ENCODE measurements at places on chromosomes 1 and 21.

- DNase-seq = no peak
Measured at GRCh38 chr1:184823080-184823479, 68.4 kb upstream of the EDEM3 start.

DNA sequence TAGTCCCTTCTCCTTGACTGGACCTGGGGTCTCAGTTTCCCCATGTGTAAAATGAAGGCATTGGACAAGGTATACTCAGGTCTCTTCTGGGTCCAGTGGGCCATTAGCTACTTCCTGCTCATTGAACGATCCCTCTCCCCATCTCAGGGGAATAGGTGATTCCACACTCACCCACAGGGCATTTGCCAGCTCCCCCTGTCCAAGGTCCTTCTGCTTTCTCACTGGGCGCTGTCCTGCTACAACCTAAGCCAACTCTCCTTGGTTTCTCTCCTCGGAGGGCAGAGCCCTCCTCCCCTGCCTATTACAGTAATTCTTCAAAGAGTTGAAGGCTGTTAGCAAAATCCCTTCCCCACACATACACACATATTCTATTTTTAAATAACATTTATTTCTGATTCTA lies 16.6 kb downstream of the DISP3 start:
- DNase-seq = no peak

- DNase-seq = no peak
Measured at GRCh38 chr1:27567971-27568299, 36.0 kb downstream of the AHDC1 start.

DNA sequence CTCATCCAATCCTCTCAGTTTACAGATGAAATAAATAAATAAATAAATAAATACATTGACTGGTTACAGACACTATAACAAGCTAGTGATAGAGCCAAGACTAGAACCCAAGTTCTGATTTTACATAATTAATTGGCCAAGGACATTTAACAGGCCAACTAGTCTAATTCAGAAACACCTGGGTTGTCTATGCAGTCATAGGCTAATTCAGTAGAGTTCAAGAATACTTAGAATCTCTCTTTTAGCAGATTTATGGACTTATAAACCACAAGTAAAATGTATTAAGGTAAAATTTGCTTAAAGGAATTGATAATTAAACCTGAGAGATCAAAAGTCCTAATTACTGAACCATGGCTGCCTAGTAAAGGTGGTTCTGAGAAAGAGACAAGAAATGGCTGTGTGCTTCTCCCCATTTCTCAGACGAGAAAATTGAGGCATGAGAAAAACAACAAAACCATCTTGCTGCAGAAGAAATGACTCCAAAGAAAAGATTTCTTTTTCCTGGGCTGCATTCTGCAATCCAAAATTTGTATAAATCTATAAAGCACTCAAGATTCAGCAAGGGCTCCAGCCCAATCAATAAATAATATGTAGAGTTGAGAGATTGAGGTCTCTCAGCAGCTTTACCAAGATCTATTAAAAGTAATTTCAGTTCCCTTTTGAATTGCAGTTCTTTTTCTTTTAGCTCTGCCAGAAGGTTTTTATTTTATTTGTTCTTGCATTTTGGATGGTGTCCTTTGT lies 98.3 kb downstream of the DUSP10 start:
- no peak for DNase-seq

DNA sequence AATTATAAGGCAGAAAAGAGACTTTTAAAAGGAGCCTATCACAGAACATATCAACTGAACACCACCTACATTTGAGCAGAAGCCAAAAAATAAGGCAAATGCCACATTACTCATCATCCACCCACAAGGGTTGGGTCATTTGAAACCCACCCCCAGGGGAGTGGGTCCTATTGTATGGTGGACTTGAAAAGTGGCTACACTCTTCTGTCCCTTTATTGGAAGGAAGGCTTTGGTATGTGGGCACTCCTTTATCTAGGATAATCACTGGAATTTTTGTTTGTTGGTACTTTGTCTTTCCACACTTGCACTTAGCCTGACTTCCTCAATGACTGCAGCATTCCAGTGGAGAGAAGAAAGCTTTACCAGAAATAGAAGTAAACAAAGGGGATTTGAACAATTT lies 157.2 kb upstream of the COL11A1 start:
- no peak for DNase-seq

GRCh38 chr1:67834246-67834877 lies 1.1 kb upstream of the GNG12 start:
- DNase-seq = no peak

DNA sequence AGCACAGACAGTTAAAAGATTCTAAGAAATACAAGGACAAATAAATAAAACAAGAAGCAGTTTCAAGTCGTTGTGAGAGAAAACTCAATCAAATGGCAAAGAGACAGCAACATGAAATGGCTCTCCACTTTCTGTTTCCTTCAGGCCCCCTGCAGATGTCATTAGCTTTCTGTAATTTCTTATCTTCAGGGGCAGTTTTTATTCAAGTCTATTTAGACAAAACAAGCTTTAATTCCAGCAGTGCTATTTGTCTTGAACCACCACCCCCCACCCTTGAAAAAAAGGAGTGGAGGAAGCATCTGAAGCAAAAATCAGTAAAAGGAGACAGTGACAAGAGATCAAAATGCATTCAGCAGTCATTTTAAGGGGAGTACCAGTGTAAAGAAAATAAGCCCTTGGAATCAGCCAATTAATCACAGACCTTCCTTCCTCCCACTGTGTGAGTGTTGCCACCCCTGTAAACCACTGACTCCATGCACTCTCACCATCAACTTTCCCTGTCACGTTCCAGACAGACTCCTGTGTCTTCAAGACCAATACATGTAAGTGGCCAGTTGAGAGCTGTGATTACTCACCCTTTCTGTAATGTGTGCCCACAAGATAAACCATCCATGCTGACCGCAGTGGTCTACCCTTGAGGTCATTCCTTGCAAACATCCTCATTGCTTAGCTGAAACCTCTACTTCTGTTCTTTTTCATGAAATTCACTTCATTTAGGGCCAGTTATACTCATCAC lies 136.1 kb upstream of the HOOK1 start:
- no peak for DNase-seq

- no peak for DNase-seq
Measured at GRCh38 chr1:114009393-114009792, 30.1 kb downstream of the OLFML3 start.

GRCh38 chr1:50416553-50417453 lies 6.4 kb downstream of the DMRTA2 start:
- DNase-seq = no peak

- DNase-seq = no peak
Measured at GRCh38 chr1:17194133-17194475, 10.8 kb upstream of the PADI1 start.

GRCh38 chr1:215681041-215681440 lies 113.9 kb downstream of the KCTD3 start:
- DNase-seq = no peak

DNA sequence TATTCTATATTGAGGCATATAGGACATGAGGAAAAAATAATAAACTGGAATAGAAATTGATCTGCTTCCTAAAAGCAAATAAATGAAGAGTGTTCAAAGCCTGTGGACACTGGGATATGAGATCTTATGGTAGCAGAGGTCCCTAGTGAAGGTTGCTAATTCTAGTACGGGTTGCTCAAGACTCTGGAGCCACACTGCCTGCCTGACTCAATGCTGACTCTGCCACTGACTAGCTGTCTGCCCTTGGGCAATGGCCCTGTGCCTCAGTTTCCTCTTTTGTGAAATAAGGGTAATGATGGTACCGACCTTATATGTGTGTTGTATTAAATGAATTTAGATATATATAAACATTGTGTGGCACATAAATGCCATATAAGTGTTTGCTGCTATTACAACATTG lies 59.0 kb upstream of the C1orf53 start:
- DNase-seq = no peak

DNA sequence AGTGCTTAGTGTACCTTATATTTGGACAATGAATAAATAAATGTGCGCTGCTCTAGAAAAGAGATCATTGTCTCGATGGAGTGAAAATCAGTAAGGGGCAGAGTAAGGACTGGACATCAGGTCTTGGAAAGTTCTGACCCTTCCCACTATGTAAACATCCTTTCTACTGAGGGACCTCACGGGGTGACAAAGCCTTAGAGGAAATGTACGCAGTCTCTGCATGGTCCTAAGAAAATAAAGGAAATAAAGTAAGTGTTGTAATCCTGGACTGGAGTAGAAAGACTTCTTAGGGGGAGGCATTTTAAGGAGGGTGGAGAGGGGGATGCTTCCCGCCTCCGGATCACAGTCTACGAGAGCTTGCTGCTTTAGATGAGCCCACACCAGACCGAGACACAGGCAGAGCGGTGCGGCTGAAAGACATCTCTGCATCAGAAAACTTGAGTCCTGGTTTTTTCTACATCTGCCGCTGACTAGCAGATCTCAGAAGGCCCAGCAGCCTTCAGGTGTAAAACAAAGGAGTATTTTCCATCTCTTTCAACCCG lies 22.3 kb upstream of the GPR137B start:
- DNase-seq = no peak

- no peak for DNase-seq
Measured at GRCh38 chr1:32496127-32496526, 31.3 kb downstream of the ZBTB8B start.

DNA sequence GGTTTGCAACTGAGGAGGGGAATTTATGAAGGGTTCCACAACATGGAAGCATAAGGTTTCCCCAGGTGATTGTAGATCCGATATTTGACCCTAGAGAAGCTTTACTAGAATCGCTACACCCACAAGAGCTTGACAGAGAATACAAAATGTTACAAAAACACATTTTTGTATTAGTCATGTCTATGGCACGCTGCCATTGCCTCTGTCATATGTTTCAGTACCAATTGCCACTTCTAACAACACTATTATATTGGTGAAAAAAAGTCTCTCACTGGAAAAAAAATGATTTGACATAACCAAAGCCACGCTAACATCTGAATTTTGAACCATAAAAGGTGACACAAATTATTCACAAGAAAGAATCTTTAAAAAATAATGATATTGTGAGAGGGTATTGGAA lies 214.5 kb downstream of the KCNT2 start:
- DNase-seq = no peak

GRCh38 chr1:171019971-171020370 lies 70.7 kb upstream of the FMO3 start:
- DNase-seq = no peak

- no peak for DNase-seq
Measured at GRCh38 chr1:43329995-43330751, 7.4 kb upstream of the MPL start.
